GM12865 (cell line): ENCODE measurements at places on chromosomes 3 and 15.

DNA sequence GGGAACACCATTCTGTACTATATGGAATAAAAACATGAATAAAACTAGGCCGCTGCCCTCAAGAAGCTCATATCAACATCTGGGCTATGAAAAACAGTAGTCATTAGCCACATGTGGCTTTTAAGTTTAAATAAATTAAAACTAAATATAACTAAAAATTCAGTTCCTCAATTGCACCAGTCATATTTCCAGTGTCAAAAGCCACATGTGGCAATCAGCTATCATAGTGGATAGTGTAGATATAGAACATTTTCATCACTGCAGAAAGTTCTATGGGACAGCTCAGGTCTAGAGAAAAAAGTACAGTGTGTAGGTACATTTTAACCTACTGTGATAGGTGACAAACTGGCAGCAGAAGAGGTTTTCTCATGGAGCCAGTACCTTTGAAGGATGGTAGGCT is 261.4 kb downstream of the FOXP1 start:
- DNase-seq, result no peak

GRCh38 chr3:157868196-157868595 is 238.0 kb downstream of the SHOX2 start:
- no peak for DNase-seq

- no peak for DNase-seq
Measured at GRCh38 chr3:27110020-27110419, 259.2 kb downstream of the NEK10 start.

- no peak for DNase-seq
Measured at GRCh38 chr3:178170698-178171535, 365.3 kb upstream of the KCNMB2 start.

GRCh38 chr15:26721232-26721967 is 51.5 kb downstream of the GABRB3 start:
- DNase-seq, result no peak

DNA sequence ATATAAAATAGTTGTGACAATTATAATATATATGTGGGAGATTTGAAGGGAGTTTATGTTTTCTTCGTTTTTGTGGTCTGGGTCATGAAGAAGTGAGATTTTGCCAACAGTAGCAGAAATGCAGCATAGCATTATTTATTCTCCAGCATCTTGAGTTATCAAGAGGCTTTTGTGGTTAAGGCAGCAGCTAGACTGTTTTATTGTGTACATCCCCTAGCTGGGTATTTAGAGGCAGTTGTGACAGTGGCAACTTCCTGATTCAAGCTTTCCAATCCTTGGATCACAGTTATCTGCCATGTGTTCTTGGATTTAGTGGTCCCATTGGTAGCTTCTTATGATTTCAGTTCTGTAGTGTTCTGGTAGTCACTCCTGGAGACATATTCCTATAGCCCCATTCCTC is 29.0 kb downstream of the ARIH1 start:
- no peak for DNase-seq

DNA sequence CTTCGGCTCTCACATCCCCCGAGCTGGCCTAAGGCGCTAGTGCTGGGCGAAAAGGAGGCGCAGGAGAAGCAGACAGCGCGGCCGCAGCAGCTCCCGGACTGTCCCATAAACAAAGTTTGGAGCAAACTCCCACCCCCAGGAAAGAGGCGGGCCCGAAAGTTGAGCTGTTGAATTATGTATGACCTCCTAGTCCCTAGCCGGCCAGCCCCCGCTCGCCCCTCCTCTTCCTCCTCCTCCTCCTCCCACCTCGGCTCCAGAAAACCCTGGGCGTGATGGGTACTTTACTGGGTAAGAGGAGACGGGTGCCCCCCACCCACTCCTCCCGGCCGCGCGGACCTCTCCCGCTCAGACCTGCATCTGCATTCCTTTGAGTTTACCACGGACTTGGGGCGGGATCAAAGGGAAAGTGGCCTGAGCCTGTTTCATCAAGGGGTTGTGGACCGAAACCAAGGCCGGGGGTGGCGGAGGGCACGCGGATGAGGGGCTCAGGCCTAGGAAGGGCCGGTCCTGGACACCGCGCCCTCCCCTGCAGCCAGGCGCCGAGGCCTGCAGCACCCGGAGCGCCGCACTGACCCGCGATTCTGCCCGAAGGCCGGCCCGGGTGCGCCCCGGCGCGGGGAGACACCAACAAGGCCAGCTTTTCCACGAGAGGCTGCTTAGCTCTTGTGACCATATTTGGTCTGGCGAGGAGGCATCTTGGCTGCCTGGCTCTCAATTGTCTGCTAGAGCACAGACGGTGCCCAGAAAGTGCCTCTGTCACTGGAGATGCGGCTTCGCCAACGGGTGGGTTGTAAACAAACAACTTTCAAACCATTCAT is at the start of gene WWTR1:
Gene WWTR1 (minus strand): TSS at position 100 of the 818 bp plus-strand sequence. CDS start 719 bp downstream, outside the sequence.
- peak; percentile 90 for DNase-seq

DNA sequence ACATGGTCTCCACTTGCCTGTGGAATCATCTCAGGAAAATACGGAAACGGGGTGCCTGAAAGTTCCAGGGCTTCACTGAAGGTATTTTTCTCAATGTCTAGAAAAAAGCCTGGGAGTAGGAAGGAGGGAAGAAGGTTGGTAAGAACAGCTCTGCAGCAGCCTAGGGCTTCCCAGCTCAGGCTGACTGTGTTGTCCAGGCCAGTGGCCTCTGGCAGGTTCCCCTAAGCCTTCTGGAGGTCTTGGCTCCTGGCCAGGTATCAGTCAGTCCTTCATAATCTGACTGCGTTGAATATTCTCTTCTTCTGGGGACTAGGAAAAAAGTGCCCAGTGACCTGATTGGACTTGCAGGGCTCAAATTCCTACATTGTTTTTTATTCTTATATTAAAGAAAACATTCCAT is 38.6 kb downstream of the SSR3 start:
- DNase-seq, result no peak

DNA sequence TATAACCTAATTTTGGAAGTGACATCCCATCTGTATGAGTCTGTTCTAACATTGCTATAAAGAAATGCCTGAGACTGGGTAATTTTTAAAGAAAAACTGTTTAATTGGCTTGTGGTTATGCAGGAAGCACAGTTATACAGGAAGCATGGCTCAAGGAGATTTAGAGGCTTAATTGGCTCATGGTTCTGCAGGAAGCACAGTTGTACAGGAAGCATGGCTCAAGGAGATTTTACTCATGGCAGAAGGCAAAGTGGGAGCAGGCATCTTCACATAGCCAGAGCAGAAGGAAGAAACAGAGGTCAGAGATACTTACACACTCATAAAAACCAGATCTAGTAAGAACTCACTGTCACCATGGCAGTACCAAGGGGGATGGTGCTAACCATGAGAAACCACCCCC is 193.1 kb upstream of the ADAMTS9 start:
- no peak for DNase-seq

GRCh38 chr3:19396726-19397125 is 248.4 kb downstream of the KCNH8 start:
- DNase-seq, result no peak

DNA sequence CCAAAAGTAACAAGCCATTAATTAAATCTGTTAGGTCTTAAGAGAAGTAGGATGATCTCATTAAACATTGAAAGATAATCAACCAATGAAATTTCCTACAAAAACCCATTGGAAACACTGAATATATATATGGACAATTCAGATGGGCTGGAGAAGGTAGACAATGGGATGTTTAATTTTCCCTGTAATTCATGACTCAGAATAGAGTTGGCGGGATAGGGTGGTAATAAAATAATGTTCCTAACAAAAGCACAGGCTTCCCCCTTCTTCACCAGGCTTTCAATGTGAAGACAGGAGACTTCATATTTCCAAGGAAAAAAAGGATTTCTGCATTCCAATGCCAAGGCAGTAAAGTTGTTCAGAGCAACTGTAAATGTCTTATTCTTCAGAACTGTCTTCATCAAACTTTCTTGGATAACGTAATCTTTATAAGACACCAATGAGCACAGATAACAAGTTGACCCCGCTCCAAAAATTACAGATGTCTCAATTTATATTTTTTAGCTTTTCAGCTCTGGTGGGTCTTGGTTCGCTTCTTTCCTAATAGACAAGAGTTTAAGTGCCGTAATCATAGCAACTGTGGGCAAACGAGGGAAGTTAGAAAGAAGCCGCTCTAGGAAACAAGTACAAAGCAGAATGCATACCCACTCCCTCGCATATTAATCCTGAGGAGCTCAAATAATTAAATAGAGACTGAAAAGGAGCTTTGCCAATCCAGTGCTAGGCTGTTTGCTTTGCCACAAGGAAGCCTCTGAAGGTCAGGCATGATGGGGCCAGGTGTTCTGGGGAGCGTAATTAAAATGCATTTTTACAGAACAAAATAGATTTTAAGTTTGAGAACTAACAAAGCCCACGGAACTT is 377.0 kb downstream of the FOXP1 start:
- no peak for DNase-seq

DNA sequence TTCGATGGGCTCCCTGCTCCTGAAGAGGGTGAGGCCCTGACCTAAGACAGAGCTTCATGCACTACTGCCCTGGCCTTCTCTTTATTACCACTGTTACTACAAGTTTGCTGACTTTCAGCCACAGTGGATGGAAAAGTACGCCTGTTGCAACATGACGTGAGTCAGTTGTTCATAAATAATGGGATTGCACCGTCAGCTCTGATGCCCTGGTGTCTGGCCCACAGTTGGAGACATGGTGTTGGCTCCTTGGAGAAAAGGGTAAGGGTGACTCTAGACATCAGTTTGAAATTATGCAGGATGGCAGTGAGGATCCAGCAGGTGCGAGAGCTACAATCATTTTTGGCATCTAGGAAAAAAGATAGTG is 5.5 kb downstream of the PAQR5 start:
- DNase-seq, result no peak

GRCh38 chr15:89593018-89593417 is 17.7 kb downstream of the TICRR start:
- no peak for DNase-seq

GRCh38 chr3:65576966-65577365 is 461.8 kb downstream of the MAGI1 start:
- DNase-seq, result no peak

DNA sequence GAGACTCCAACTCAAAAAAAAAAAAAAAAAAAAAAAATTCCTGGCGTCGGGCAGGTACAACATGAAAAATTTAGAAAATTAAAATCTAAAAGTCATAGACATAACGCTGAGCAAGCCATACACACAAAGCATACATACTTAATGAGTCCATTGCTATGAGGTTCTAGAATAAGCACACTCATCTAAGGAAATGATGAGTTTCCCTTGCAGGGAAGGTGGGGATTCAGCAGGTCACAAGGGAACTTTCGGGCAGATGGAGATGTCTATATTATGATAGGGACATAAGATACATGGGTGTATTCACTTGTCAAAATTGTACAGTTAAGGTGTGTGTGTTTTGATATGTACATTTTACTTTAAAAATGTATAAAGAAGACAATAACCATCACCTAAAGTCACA is 120.2 kb upstream of the LIPC start:
- no peak for DNase-seq

DNA sequence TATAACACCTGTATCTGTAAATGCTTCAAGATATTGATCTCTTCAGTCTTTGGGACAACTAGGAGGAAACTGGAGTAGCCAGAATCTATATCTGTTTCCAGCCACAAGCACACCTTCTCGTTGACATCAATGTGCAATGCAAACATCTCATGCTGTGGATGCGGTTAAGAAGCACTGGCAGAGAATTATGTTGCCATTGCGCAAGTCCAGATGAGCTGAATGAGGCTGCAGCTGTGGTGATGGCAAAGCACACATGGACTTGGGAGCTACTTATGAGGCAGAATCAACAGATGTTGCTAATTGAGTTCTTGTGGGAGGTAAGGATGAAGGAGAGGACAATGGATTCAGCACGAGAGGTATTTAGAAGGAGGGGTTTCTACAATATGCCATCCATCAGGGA is 90.9 kb downstream of the STRIT1 start:
- DNase-seq, result no peak

- no peak for DNase-seq
Measured at GRCh38 chr15:98169551-98169950, 209.0 kb downstream of the ARRDC4 start.

- DNase-seq, result no peak
Measured at GRCh38 chr3:193599393-193599792, 6.4 kb downstream of the OPA1 start.
